Brain pericyte (primary cell): ENCODE measurements at places on chromosomes 2 and 18.
A peak's percentile ranks its signal among the peaks of the same experiment; 100 is the strongest.

GRCh38 chr18:70418546-70419311 lies 129.9 kb downstream of the SOCS6 start:
- no peak for DNase-seq

- DNase-seq, result no peak
Measured at GRCh38 chr2:212042562-212042961, 496.0 kb downstream of the ERBB4 start.

GRCh38 chr2:232896720-232897597 lies 26.9 kb downstream of the SNORC start:
- no peak for DNase-seq

GRCh38 chr2:21944536-21944935 lies 820.8 kb downstream of the TDRD15 start:
- no peak for DNase-seq

DNA sequence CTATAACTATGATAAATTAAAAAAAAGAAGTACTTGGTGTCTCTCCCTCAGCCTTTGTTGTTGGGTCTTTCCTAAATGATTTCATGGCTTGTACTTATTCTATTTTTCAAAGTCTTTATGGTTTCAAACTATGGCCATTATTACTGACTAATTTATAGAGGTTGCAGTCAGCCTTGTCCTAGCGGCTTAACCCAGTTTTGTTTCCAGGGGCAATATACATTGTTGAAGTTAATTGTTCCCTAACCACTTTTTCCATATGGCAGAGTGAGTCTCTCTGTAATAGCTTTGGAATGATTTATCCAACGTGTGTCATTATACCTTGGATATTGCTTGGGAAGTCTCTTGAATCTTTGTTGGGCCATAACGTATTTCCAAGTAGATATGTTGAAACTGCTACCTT lies 408.8 kb downstream of the HRH4 start:
- DNase-seq, result no peak

DNA sequence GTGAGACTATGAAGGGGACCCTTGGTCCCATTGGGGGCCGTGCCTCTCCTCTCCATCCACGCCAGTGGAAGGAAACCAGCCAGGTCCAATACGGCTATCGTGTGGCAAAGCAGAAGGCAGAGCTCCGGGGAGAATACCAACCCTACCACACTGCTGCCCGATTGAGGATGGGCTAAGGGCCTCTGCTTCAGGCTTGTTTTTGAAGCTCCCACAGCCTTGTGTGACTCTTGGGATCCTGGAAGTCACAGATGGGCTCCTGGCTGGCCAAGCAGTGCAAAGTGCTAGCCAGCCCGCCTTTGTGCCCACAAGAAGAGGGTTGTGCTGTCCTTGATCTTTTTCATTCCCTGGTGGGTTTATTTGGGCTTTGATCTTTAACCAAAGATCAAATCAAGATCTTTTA lies 70.6 kb upstream of the ID2 start:
- no peak for DNase-seq

DNA sequence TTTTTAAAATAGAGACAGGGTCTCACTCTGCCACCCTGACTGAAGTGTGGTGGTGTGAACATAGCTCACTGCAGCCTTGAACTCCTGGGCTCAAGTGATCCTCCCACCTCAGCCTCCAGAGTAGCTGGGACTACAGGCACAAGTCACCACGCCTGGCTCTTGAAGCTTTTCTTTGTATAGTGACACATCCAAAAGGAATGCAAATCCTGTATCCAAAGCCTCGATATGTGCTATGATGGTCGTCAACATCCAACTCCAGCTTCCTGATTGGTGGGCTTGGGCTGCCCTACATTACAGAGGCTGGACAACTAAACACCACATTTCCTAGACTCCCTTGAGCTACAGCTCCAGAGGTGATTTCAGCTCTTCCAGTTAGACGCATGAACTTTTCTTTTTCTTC lies 101.7 kb upstream of the PGAP1 start:
- DNase-seq, result peak; percentile 15

DNA sequence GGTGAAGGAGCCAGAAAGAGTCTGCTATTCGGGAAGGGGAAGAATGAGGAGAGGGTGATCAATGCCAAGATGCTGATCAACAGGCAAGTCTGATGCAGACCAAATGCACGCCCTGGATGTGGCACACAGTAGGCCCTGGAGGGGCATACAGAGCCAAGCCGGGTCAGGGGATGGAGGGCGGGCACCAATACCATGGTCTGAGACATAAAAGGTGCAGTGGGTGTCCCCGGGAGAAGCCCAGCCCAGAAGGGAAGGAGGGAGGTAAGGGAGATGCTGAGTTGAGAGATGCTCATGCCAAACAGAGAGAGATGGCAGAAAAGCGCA lies 66.6 kb upstream of the ID2 start:
- DNase-seq, result no peak

GRCh38 chr2:192357217-192357616 lies 162.5 kb upstream of the TMEFF2 start:
- DNase-seq, result no peak

GRCh38 chr2:101408925-101409324 lies 21.6 kb upstream of the CREG2 start:
- no peak for DNase-seq

- DNase-seq, result no peak
Measured at GRCh38 chr2:102581911-102582310, 37.4 kb upstream of the SLC9A2 start.
